ENCODE measurements at places on chromosomes 4 and X.

- peak; percentile 69 for DNase-seq
Observed at GRCh38 chr4:138919094-138919936, 96.3 kb upstream of the NOCT start.

DNA sequence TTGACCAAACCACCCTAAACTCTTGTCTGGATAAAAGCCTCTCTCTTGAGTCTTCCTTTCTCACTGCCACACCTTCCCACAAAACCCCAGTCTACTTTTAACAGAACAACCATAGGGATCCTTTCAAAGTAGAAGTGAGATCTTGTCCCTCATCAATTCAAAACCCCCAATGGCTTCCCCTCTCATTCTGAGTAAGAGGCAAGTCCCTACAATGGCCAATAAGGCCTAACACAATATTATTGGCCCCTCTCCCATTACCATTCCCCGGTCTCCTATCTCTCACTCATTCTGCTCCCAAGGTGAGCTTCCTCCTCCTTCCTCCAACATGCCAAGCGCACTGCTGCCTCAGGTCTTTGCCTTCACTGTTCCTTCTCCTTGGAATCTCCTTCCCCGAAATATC, 57.1 kb downstream of the REELD1 start:
- no peak for DNase-seq

- no peak for DNase-seq
Observed at GRCh38 chrX:66915893-66916292, 277.0 kb upstream of the EDA2R start.

DNA sequence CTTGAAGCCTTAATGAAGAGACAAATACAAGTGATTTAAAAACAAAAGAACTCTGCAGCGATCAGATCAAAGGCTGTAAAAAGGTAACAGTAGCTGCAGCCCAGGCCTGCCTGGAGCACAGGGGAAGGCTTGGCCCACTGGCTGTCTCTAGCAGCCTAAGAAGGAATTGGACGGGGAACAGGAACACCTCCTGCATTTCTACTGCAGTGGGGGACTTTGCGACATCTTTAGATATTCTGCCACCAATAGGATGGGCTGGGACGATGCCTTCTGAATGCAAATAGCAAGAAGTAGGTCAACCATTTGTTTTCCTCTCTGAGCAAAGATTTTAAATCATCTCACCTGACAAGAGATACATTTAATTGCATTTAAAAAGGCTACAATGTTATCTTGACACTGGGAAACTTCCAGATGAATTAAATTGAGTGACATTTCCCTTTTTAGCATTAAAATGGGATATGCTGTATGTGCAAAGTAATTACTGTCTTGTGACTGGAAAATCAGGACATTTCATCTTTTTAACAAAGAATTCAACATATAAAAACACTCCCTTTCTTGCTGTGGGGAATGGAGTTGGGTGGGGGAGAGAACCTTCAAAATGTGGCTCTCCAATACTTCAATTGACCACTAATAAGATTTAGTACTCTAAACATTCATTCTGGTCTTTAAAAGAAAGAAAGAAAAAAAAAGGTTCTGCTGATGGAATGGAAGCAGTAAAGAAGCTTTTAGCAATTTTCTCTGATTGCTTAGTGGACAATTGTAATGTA, 70.0 kb downstream of the NYX start:
- no peak for DNase-seq

Data from stimulated activated CD4-positive, alpha-beta T cell treated with anti-CD3 and anti-CD28 coated beads, Interleukin-15, amount 100 ng/mL, for 24 hours (primary cell).